CD8-positive, alpha-beta memory T cell (primary cell): ENCODE measurements at places on chromosomes 11 and 22.

DNA sequence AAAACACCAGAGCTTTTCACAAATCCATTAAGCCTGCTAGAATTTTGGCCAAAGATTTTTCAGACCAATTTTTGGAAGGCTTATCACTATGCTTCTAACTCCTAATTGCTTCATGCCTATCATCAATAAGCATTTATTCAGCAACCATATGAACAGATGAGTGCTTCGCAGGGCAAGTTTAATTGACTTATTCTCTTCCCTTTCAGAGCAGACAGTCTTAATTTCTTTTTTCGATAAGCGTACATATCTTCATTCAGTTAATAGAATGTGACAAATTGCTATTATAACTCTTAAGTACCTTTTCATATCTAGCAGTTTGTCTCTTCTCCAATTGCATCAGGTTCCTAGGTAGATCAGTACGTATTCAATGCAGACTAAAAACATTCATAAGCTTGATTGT is 298.4 kb upstream of the ANO5 start:
- DNase-seq, result no peak

DNA sequence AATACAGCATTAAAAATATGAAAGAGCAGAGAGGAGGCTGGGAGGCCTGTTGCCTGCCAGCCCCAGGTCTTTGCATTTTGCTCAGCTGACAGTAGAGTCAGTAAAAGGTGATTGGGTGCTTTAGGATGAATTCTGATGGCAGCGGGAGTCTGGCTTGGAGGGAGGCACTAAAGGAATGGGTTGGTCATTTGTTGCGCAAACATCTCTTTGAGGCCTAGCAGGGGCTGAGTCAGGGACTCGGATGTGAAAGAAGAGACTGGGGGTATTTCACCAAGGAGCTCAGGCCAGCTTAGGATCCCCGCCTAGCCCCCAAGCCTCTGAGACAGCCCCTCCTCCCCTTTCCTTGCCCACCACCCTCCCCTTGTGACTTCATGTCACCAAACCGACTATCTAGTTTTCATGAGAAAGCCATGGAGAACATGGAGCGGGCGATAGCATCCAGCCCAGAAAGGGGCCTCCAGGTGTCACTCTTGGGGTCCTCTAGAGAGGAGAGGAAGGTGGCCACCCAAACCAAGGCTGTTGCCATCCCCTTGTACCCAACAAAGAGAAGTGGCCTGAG is 9.7 kb downstream of the DGKZ start:
- no peak for DNase-seq

GRCh38 chr11:74638869-74639268 is 46.5 kb downstream of the POLD3 start:
- DNase-seq, result no peak

- DNase-seq, result no peak
Measured at GRCh38 chr11:87137711-87138110, 100.0 kb downstream of the TMEM135 start.

GRCh38 chr11:46252373-46252914 is 25.0 kb upstream of the CREB3L1 start:
- no peak for DNase-seq

GRCh38 chr11:110077831-110078325 is 15.3 kb upstream of the ZC3H12C start:
- DNase-seq, result no peak

DNA sequence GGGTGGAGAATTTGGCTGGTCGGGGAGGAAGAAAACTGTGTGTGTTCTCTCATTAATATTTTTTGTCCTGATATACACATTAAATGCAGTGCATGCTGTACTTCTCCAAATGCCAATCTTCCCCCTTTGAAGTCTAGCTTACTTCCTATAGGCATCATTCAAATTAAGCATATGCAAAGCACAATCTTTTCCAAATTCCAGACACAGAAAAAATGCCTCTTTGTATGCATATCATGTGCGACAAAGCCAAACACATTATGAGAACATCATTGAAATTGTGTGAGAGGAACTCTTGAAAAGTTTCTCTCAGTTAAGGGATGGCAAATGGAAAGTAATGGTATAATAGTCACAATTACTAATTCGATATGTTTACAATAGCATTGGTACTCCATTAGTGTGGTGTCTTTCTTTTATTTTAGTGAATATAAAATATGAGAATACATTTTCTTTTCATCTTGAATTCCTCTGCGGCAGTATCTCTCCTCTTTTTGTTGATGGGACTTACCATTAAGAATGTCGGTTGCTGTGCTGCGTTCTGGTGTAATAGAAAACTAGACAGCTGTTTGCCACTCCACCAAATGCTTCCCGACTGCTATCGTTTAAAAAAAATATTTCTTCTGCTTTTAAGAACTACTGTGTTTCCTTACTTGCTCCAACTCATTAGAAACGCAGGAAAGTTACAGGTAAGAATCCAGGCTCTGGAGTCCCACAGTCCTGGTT is 19.3 kb upstream of the NRIP3 start:
- no peak for DNase-seq

- DNase-seq, result no peak
Measured at GRCh38 chr22:25621986-25622385, 57.5 kb downstream of the GRK3 start.

DNA sequence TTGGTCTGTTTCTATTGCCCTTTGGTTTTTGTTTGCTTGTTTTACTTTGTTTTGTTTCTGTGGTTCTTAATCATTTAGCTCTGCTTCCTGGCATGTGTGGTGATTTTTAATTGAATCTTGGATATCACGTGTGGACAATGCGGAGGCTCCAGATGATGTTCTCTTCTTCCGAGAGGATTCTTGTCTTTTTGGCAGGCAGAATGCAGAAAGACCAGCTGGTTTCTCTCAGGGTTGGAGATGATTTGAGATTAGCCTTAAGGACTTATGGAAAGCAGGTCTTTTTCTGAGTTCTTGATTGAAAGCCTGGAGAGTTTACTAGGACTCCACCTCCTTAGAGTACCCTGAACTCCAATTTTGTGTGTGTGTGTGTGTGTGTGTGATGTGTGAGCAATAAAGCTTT is 21.0 kb upstream of the ANO1 start:
- DNase-seq, result no peak

DNA sequence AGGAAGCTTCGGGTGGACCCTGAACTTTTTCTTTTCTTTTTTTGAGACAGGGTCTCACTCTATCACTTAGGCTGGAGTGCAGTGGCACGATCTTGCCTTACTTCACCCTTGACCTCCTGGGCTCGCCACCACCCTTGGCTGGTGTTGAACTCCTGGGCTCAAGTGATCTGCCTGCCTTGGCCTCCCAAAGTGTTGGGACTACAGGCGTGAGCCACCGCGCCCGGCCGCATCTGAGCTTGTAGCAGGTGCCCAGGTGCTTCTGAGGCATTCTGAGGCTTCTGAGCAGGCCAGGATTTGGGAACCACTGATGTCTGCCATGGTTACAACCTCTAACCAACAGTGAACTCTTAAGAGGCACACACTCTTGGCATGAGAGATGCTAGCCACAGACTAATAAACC is 5.1 kb downstream of the USP35 start:
- DNase-seq, result no peak

DNA sequence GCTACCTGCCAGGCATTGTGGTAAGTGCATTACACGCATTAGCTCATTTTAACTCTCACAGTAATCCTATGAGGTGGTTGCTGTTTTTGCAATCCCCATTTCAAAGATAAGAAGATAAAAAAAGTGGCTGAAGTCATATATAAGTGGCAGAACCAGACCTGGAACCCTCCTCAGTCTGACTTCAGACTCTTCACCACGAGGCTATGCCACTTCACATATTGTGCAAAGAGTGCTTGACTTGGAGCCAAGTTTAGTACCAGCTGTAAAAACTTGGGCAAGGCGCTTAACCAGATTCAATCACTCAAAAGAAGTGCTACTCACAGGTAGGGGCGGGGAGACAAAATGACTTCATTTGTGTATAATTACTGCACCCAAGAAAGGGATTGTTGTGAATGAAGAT is 15.3 kb downstream of the BPIFC start:
- no peak for DNase-seq

- DNase-seq, result no peak
Measured at GRCh38 chr11:126917531-126918204, 82.9 kb downstream of the KIRREL3 start.

- no peak for DNase-seq
Measured at GRCh38 chr22:32839831-32840584, 38.5 kb downstream of the TIMP3 start.

DNA sequence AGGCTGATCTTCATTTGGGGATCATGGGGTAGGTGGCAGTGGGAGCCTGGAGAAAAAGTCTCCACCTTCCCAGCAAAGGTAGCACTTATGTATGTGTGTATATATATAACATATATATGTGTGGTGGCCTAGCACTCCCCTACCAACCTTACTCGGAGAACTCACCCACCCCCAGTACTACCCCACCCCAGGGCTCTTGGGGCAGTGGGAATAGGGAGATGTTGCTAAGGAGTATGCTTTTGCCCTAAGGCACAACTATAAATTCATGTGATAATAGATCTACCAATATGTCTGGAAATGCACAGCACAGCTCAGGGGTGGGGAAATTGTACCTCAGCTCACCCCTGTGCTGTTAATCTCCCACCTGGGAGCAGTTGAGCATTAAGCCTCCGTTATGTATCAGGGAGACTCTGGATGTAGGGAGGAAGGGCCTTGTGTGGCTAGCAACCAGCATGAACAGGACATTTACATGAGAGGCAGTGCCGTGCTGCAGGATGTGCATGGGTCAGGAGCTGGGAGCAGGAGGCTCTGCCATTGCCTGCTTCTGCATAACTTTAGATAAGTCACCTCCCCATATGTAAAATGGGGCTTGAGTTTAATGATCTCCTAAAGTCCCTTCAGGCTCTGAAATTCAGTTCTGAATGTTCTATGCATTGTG is 57.3 kb downstream of the C11orf91 start:
- DNase-seq, result no peak

DNA sequence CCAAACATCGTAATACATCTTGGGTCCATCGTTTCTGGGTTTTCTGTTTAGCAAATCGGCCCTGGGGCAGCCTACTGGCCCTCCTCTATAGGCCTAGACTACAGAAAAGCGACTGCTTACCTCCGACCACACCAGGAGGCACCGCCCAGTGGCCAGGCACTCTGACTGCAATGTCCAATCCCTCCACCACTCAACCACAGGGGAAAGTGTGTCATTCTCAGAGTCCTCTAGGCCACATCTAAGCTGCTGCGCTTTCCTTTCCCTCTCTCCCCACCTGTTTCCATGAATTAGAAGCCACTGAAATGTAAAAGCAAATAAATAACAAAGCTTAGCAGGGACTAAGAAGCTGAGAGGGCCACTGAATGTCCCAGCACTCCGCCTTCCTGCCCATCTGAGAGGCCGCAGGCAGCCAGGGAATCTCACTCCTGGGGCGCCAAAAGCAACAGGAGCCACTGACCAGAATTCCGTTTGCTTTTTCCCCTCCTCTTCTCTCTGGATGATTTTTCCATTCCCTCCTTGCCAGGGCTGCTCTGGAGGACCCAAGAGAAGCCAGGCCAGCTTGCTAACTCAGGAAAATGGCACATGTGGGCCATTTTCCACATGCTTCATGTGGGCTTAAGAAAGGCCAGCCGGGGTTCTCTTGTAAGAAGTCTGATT is 50.1 kb upstream of the FLI1 start:
- DNase-seq, result no peak

- DNase-seq, result no peak
Measured at GRCh38 chr11:4903484-4903883, at the start of gene OR51A7. OR51A7 (plus strand) TSS chr11:4903783; CDS start chr11:4907370, 3,587 bp downstream.

- no peak for DNase-seq
Measured at GRCh38 chr11:103849366-103849765, 187.1 kb upstream of the DDI1 start.

DNA sequence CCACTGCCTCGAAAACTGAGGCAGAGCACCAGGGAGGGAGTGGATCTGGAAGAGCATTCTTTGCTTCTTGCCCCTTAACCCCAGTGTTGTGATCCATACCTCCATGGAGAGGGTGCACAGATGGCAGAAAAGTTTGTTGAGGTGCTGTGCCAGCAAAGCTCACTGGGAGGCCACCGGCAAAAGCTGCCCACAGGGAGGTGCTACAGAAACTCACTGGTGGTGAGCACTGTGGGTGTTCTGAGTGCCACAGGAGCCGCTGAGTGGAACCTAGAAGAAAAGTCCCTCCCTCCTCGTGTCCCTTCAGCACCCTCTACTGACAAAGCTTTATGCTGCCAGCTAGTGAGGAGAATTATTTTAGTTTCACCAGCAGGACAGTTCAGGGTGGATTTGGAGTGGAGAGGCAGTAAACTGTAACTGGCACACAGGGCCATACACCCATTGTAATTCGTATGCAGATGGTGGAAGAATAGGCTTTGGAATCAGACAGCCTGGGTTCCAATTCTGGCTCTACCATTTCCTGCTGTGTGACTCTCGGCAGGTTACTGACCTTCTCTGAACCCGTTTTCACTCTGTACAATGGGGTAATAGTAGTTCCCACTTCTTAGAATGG is 84.6 kb downstream of the SWAP70 start:
- DNase-seq, result peak; percentile 50

DNA sequence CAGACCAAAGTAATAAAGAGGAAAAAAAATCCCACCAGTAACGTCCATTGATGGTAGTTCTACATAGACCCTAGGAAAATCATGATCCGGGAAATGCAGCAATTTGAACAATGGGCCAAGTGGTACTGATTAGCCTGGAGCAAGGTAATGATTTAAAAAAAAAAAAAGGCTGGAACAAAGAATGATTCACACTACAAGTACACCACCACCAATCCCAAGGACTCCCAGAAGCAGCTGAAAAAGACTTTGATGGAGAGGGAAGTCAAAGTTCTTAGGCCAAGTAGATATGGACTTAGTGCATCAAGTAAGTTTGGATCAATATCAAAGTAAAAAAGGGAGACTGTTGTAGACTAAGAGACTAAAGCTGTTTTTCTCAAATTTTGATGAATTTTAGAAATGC is 11.8 kb downstream of the KCTD14 start:
- no peak for DNase-seq

DNA sequence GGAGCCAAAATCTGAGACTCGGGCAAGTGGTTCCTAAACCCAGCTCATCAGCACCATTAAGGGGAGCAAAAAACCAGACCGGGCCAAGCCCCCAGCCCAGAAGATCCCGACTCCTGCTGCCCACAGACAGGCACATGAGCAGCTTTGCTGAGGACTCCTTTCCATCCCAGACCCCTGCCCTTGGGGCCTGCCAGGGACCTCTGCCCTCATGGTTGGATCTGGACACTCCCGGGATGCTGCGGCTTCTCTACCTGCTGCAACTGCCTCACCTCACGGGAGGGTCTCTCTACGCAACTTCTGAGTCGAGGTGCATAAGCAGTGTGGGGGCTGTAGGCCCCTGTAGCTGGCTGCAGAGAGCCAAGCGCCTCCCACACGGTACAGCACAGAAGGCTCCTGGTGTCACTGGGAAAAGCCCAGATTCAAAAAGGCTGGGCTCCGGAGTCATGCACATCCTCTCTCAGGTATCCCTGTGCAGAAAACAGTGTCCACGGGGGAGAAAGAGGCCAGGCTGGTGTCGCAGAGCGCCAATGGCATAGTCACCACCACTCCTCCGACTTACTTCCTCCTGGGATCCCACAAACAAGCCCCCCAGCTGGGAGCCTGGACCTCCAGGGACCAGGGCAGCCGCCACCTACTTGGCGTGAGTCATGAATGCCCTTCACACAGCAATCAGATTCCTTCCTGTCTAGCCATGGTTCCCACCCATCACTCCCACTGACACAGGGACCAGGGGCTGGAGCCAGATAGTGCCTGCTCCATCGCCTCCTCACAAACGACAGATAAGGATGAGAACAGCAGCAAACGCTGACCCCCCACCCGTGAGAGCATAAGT is 122.1 kb downstream of the BCR start:
- DNase-seq, result no peak
